ENCODE measurements at places on chromosomes 1 and 21.

DNA sequence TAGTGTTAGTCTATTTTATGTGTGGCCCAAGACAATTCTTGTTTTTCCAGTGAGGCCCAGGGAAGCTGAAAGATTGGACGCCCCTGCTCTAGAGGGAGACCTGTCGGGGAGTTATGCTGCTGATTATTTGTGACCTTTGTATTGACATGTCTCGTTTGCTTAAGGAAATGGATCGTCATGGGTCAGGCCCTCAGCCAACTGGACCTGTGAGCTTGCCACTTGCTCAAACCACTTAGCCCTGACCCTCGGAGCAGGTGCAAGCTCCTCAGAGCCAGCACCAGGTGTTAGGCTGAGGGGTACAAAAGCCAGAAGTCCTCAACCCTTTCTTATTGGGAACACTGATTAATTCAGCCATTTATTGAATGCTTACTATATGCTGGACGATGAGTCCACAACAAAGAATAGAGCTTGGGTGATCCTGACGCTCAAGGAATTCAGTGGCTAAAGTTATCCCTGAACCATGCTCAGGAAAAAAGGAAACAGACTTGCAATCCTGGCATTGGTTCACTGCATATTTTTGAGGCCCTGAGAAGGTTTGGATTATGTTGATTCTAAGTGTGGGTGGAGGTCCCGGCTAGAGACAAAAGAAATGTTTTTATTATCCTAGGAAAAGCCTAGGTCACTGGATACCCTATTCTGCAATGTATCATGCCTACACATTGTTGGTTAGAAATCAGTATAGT lies 19.0 kb downstream of the TGFB2 start:
- DNase-seq: no peak

- no peak for DNase-seq
Observed at GRCh38 chr21:40466893-40467483, 380.0 kb downstream of the DSCAM start.

- no peak for DNase-seq
Observed at GRCh38 chr21:42107881-42108553, 36.9 kb downstream of the UMODL1 start.

GRCh38 chr1:76185207-76185606 lies 110.7 kb downstream of the ST6GALNAC3 start:
- DNase-seq: no peak

DNA sequence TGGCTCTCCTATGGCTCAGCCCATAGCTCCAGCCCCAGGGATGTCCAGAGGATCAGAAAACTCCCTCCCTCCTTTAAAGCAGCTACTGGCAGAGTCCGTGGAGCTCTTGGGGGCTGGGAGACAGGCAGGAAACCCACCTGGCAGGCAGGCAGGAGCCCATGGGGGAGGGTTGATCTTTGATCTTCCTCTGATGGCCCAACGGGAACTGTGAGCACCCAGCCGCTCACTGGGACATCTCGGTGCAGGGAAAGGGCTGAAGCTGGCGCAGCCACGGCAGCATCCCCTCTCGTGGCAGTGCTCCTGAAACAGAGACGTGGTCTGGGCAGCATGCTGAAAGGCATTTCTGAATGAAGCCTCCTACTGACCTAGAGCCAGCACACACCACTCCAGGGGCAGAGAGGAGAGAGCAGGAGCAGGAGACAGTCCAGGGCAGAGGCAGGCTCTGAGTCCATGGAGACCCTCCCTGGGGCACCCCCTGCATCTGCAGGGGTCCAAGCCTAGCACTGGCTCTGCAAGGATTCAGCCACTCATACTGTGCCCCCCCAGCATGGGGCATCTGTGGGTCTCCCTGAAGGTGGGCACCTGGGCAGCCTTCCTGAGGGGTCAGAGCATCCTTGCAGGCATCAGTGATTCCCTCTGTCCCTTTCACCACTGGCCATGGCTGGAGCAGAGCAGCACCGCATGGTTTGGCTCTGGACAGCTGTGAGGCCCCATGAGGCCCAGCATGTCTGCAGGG lies 4.9 kb upstream of the SLX9 start:
- no peak for DNase-seq

- no peak for DNase-seq
Observed at GRCh38 chr1:211735208-211736170, 60.1 kb upstream of the NEK2 start.

- DNase-seq: no peak
Observed at GRCh38 chr1:154219541-154219940, 1.2 kb upstream of the UBAP2L start.

DNA sequence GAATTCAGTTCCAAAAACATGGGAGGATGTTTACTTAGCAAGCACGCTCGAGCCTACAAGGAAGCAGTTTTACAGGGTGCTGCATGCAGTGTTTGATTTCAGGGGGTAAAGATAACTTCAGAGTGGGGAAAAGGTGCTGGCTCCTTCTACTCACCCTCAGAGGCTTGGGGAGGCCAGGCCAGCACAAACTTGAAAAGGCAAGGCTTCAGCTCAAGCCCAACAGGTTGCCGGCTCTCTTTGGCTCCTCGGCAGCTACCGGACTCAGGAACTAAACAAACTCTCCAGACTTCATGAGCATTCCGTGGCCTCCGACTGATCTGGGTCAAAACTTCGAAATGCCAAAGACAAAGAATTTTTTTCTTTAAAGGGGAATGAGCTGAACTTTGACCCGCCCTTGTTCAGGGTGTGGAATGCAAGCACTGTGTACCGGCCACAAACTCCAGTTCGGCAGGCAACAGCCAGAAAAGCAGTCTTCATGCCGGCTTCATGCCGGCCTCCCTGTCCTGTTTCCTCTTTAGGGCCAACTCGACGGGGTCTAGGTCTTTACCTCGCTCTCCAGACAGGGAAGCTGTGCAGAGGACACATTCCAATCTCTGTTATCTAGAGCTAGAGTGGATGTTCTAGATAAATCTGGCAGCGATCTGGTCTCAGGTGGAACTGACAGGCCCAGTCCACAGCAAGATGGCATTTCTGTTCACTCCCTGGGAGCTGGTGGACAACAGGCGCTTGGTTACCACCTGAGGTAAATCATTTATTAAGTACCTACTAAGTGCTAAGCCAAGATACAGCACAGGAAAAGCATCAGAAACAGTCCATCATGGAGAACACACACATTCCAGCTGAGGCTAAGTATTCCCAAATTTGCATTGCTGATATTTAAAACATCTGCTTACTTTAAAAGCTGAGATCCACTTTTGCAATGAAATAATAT lies 75.0 kb downstream of the CD46 start:
- DNase-seq: no peak

DNA sequence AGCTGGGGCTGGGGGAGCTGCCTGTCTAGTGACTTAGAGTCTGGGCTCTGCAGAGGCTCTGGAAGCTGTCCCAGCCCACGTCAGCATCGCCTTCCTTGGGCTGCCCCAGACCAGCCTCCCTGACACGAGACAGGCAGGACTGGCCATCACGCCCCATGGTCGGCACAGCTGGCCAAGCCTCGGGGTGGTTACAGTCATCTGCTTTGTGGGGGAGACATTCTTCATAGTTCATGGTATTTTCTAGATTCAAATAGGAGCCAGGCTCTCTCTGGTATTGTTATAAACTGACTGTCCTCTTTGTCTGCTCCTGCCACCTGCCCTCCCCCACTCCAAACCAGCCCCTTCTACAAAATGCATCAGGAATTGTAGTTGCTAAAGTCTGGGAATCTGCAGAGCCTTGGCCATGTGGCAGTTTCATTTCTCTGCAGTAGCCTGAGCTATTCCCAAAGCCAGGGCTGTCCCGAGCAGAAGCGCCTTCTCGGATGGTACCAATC lies 29.4 kb downstream of the OLFML2B start:
- no peak for DNase-seq

DNA sequence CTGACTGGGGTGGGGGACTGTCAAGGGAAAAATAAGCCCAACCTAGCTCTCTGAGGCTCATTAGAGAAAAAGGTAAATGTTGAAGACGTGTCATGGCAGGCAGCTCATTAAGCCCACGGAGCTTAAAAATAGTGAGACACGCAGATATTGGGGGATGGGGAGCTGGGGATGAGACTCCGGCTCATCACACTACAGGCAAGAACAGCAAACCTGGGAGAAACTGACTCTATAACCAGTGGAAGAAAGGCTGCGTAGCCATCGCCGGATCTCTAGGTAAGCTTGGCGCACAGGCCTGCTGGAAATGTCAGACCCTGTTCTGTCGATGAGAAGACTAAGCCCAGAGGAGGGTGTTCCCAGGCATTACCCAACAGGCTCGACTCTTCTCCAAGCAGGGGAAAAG lies 78.0 kb downstream of the SYT2 start:
- DNase-seq: no peak

DNA sequence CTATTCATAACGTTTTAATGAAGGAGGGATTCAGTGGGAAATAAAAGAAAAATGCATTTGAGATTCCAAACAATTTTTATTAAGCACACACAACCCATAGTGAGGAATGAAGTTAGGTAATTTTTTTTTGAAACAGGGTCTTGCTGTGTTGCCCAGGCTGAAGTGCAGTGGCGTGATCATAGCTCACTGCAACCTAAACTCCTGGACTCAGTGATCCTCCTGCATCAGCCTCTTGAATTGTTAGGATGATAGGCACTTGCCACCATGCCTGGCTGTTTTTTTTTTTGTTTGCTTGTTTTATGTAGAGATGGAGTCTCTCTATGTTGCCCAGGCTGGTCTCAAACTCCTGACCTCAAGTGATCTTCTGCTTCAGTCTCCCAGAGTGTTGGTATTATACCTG lies 28.9 kb downstream of the LYPLAL1 start:
- no peak for DNase-seq

- no peak for DNase-seq
Observed at GRCh38 chr1:89354205-89354604, 9.7 kb upstream of the GBP6 start.

DNA sequence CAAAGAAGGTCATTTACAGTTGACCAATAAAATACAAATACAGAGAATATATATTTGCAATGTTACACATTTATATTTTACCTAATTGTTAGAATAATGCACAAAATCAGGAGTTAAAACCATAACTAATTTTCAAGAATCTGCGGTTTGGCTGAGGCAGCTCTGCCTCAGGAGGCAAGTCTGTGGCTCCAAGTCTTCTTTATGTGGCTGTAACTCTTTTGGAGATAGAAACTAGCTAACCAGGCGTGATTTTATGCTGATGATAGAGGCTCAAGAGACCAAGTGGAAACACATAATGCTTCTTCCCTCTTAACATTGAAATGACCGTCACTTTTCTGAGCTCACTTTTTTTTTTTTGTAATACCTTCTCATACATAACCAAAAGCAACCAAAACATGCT lies 744.7 kb upstream of the CXADR start:
- no peak for DNase-seq

GRCh38 chr1:228802386-228803220 lies 67.3 kb downstream of the RHOU start:
- no peak for DNase-seq

GRCh38 chr1:23352096-23352695 lies 8.1 kb upstream of the HNRNPR start:
- DNase-seq: no peak

DNA sequence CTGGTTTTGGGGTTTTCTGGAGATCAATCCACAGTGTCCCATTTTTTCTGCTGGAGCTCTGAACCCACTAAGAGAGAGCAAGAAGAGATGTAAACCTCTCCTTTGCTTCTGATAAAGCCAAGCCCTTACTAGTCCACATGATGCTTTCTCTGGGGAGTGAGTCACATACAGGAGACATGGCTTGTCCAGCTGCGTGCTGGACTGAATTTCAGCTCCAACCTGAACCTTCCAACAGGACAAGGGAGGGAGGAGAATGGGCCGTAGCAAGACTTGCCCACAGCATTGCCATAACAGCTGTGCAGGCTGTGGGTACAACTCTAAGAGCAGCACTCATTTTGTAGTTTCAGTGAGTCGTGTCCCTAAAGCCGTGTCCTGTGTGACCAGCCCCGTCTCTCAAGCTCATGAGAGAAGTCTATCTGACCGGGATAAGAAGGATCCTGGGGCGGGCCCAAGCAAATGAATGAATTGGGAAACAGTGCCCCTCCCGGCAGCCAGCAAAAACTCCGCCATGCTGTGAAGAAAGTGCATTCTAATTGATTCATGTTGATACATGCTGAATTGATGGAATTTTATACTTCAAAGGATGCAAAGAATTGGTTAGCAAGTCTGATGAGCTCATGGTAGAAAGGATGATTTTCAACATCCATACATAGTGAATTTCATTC lies 195.2 kb downstream of the GABPA start:
- DNase-seq: no peak

- no peak for DNase-seq
Observed at GRCh38 chr21:35217504-35218060, 168.5 kb upstream of the RUNX1 start.
